Hypothalamus (tissue), 51 donors: ENCODE measurements at places on chromosomes 7 and 10.
A peak's percentile ranks its signal among the peaks of the same experiment; 100 is the strongest.

- no peak for DNase-seq
Observed at GRCh38 chr10:12729885-12730284, 271.6 kb downstream of the CCDC3 start.

DNA sequence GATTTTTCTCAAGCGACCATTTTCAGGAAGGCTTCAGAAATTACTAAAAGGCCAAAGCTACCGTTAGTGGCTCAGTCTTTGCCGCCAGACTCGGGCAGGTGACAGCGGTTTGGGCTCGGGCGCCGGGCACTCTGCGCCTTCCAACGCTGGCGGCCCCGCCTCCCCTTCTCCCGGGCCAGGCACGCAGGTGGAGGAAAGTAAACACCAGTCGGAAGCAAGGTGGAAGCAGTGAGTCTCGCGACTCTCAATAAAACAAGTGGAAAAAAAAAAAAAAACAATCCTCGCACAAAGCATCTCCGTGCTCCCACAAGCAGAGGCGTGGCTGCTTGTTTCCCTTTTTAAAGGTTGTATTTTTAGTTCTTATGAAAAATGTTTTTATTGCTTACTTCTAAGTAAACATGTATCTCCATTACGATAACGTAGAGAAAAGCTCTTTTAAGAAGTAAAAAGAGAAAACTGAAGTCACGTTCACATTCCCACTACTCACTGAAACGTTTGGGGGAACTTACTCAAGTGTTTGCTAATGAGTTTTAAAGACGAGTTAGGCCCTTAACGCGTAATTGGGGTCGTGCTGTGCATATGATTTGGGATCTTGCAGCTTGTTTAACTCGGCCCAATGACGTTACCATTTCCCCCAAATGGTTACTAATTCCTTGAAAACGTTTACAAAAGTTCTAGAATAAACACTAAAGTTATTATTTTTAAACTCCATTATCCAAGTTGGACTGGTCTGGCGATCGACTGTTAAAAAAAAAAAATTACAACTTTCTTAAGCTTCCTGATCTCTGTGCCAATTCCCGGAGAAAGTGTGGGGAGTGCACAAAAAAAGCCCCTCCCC lies 864 bp downstream of the CDCA7L start:
- DNase-seq, result no peak

DNA sequence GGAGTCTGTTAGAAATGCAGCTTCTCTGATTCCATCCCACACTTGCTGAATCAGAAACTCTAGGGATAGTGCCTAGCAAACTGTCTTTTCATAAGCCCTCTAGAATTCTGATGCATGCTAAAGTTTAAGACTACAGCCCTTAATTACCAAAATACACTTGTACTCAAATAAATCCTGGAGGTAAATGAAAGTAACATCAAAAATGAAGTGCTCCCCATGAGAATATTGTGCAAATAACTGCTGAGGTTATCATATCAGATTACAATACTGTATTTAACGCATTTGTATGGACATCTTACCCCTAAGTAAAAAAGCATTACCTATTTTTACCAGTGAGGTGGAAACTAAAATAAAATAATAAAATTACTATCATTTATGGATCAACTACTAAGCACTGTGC lies 104.7 kb downstream of the CHCHD3 start:
- DNase-seq, result no peak

DNA sequence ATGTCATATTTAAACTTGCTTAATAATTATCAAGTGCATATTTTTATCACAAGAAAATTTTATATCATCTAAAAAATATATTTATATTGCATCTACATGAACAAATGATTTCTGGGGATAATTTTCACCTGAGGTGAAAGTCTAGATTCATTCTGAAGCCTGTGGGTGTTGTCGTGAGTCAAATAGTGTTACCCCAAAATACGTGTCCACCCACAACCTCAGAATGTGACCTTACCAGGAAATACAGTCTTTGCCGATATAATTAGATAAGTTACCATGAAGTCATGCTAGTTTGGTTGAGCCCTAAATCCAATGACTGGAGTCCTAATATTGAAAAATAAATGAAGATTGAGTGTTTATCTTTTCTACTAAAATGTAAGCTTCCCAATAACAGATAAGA lies 203.0 kb upstream of the MDFIC start:
- DNase-seq, result no peak

DNA sequence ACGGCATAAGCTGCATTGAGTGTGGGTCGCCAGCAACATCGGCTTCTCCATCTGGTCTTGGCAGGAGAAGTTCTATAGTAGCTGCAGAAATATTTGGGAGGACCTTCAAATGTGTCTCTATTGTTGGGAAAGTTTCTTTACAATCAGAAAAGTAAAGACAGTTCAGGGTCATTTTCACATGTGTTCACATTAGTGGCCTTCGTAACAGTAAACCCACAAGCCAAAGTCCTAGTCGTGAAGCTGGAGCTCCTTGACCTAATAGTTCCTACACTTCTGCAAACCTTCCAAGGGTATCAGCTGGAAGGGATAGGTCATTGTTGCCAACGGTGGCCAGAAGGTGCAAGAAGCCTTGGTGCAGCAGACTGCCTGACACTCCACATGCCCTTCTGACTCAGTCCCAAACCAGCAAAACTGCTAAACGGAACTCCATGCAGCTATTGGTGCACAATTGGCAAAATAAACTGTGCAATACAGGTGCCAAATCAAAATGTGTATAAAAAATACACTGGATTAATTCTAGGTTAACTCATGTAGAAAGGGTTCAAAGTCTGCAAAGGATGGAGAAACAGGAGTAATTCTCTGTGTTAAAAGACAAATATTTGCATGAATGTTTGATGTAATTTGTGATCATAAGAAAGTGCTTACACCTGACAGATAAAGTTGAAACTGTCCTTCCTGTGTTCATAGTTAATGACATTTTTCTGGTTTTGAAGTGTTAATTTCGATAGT lies 102.8 kb upstream of the EGFR start:
- no peak for DNase-seq

GRCh38 chr7:127912901-127913300 lies 118.3 kb downstream of the LRRC4 start:
- no peak for DNase-seq

- DNase-seq, result no peak
Observed at GRCh38 chr7:140206616-140207389, 30.0 kb upstream of the KDM7A start.

- DNase-seq, result no peak
Observed at GRCh38 chr10:101843032-101844021, at the start of gene KCNIP2. KCNIP2 (minus strand) TSS chr10:101843800; CDS start chr10:101843568, 232 bp downstream.

DNA sequence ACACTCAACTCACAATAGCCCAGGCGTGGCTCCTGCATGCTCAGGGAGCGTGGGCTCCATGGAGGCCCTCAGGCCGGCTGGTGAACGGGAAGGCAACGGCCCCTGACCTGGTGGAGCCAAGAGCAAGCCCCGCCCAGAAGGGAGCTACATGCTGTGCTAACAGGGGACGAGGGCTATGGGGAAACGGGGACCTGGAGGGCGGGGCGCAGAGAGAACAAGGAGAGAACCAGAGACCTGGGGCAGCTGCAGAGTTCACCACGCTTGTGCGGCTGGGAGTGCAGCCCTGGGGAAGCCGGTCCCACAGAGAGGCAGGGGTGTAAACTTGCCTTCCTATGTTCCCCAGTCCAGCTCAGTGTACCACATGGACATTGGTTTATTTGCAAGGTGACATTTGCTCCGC lies 69.2 kb upstream of the PPP2R2D start:
- DNase-seq, result no peak

GRCh38 chr7:100649826-100650565 lies 6.3 kb downstream of the ACTL6B start:
- DNase-seq, result no peak

GRCh38 chr7:103710247-103710646 lies 264.2 kb upstream of the SLC26A5 start:
- DNase-seq, result no peak

GRCh38 chr7:130904792-130905191 lies 170.8 kb upstream of the KLF14 start:
- no peak for DNase-seq

GRCh38 chr10:116721547-116722392 lies 20.6 kb downstream of the HSPA12A start:
- DNase-seq, result no peak

- DNase-seq, result peak; percentile 65
Observed at GRCh38 chr7:2477447-2478398, 1.5 kb upstream of the GRIFIN start.

DNA sequence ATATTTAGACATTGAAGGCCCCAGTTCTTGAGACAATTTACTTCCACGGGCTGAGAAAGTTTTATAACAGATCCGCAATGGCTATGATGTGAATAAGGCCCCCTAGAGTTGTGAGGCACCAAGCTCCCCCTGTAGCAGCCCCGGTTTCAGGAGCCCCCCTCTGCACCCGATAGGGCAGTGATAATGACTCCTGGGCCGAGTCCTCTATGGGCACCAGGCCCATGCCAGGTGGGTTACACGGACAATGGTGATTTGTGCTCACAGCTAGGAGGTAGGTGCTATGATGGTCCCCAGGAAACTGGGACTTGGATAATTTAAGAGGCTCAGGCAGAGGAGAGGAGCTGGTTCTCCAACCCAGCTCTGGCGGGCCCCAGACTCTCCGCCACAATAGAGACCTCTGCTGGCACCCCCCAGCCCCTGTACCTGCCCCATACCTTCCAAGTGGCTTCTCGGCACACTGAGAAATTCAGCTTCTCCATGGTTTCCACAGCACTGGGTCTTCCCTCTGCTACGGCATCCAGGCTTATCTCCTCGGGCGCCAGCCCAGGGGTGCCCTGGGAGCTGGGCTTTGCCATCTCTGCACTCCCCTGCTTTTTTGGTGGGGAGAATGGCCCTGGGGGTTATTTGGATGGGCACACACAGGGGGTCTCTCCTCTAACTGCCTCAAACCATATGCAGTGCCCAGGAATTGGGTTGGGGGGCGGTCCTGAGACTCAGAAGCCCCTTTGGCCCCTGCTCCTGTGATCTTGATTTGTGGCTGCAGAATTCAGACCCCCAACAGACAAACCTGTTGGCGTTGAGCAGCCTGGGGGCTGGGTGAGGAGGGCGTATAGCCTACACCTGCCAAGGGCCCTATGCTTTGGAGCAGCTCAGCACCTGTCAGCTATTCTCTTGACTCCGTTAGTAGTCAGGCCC lies 12.2 kb upstream of the KCP start:
- DNase-seq, result no peak

GRCh38 chr10:63446716-63447440 lies 18.9 kb downstream of the JMJD1C start:
- DNase-seq, result no peak

- no peak for DNase-seq
Observed at GRCh38 chr7:165661-166337, 26.6 kb upstream of the FAM20C start.

GRCh38 chr10:76868098-76868977 lies 769.3 kb downstream of the KCNMA1 start:
- no peak for DNase-seq

DNA sequence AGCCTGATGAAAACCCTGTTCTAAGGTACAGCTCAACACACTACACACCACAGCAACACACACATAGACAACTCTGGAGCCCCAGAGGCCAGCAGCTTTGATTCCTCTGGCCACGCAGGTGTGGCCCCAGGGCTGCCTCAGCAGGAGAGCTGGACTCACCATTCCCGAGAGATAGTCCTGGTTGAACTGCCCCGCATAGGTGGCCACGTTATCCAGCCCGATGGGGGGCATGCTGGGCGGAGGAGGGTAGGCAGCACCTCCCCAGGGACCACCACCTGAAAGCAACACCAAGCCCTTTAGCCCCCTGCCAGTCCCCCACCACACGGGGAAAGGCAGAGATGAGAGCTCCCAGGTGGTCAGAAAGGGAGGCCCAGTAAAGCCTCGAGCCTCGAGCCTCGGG lies 34.7 kb downstream of the ANXA11 start:
- DNase-seq, result no peak
